ENCODE measurements at places on chromosomes 13 and 19.
A peak's percentile ranks its signal among the peaks of the same experiment; 100 is the strongest.

- DNase-seq, result no peak
Measured at GRCh38 chr19:49287141-49287770, 37.7 kb downstream of the SLC6A16 start.

DNA sequence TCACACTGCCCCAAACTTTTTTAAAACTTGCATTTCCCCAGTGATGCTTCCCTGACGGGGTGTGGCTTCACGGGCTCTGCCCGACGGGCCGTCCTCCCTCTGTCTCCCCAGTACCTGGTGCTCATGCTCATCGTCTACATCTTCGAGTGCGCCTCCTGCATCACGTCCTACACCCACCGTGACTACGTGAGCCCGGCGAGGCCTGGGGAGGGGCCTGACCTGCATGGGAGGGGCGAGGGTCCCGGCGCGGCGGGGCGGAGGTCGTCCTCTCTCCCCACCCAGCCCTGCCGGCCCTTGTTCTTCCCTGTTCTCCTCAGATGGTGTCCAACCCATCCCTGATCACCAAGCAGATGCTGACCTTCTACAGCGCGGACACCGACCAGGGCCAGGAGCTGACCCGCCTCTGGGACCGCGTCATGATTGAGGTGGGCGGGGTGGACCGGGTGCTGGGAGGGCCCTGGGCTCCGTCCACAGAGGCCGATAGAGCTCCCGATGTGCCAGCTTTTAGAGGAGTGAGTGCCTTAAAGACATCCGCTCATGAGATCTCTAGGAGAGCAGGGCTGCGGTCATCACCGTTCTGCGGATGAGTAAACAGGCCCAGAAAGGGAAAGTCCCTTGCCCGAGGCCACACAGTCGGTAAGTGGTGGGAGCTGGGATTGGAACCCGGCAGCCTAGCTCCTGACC, 6.9 kb downstream of the UPK1A start:
- peak; percentile 99 for DNase-seq

DNA sequence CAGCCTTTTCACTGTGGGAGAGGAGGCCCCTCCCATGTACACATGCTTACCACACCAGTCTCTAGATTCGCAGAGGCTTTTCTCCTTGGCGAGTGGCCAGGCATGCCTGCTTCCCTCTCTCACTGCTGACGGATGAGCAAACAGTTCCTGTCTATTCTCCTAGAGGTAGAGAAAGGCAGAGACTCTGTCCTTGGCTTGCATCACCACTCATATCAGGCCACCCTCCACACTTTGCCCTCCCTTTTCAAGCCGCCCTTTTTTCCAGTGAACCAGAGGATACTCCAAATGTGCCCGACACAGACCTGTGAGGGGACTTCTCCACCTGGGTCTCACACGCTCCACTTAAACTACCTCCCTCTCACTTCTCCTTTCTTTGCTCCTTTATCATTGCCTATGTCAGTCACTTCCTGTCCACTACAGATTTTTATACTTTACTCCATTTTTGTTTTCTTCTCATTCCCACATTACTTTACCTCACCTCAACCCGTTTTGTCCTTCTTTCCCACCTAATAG, 284.6 kb downstream of the DNAJC15 start:
- DNase-seq, result no peak

DNA sequence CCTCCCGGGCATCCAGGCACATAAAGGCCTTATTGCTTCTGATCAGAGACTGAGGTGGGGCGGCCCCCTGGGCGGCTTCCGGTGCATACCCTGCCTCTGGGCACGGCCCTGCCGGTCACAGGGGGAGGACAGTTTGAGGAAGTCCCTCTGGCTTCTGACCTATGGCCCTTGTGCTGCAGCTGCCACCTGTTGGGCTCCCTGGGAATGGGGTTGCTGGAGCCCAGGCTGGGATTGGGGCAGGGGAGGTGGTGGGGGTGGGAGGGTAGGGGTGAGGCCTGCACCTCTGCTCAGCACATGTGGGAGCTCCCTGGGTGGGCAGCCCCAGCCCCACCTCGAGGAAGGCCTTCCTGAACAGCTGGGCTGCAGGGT, 10.7 kb downstream of the ANO8 start:
- no peak for DNase-seq

DNA sequence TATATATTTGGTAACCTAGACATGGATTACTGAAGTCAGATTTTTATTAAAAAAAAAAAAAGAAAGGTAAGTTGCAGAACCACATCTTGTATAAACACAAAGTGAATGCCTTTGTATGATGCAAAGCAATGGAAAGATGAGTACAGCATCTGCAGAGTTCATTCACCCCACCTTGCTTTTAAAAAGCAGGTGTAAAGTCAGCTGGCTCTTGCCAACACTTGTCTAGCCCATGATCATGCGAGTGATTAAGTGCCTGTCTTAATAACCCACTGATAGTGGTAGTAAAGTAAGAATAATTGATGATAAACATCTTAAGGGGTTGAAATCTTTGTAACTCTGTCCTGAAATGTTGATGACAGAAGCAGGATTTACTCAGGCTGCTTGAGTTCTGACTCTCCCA, 710.4 kb downstream of the EFNB2 start:
- DNase-seq, result no peak

GRCh38 chr13:53463106-53463505, 434.5 kb downstream of the OLFM4 start:
- DNase-seq, result no peak

- DNase-seq, result peak; percentile 83
Measured at GRCh38 chr19:46513461-46514236, 18.0 kb upstream of the PNMA8B start.

DNA sequence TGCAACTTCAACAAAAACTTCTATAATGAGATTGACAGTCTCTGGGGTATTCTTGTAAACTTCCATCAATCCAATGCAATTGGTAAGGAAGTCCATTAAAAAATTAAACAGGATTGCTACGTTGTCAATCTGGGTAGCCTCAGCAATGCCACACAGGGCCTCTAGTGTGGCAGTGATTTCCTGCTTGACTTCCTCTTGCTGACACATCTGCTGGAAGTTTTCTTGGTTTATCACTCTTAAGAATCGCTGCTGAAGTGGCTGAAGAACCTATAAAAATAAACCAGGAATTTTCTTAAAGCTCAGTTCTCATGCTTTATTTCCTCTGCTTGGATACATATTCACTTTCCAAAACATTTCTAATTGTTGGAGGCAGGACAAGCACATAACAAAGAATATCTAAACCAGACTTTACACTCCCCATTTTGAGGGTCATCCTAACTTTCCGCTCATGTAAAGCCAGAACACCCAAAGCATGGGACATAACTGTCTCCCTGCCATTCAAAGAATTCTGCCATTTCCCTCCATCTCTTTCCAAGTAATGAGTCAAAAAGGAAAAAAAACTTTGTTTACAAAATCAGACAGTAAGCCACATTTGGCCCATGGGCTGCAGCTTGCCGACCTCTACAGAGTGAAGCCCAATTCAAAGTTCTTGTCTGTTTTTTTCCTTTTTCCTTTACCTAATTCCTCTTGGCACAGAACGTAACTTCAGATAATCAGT, 23.2 kb upstream of the EEF1AKMT1 start:
- DNase-seq, result no peak

DNA sequence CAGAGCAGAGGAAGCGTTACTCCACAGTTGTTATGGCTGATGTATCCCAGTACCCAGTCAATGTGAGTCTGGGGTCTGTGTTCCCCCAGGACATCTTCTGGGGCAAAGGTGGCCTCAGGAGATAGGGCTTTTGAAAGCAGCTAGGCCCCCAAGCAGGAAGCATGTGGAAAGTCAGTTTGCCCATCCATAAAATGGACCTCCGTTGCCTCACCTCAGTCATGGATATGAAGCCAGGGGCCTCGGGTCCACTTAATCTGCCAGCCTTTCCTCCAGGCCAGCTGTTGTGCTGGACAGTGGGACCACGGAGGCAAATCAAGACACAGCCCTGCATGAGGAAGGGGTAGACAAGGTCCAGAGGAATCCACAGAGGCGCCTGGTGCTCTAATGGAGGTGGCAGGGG, 3.3 kb downstream of the EPS8L1 start:
- no peak for DNase-seq

DNA sequence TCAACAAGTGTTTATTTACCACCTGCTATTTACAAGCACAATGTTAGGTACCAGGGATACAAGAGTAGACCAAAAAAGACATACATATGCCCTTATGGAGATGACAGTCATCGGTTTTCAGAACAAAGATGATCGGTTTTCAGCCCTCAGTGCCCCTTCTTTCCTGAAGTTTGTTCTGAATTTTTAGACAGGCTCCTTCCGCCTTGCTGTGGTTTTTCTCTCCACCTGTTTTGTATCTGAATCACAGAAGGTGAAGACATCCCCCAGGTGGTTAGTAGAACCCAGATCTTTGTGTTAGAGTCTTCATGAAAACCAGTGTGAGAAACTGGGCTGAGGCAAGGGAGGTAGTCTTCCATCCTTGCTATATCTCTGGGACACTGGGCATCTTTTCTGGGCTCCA, 23.5 kb downstream of the ACTL9 start:
- DNase-seq, result no peak

DNA sequence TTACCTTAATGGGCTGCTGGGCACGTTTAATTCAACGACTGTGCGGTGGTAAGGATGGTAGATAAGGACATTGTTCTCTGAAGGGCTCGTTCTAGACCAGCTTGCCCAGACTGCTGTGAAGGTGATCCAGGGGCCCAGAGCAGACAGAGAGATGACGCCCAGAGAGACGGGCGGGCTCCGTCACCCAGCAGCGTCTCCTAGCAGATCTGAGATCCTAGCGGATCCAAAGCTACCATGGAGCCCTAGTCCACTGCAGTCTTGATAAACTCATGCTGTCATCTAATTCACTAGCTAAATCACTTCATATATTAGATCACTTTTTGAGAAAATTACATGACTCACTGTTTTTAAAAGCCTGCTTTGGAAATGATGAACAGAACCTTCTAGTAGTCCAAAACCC, 21.5 kb downstream of the COL4A2 start:
- DNase-seq, result no peak

DNA sequence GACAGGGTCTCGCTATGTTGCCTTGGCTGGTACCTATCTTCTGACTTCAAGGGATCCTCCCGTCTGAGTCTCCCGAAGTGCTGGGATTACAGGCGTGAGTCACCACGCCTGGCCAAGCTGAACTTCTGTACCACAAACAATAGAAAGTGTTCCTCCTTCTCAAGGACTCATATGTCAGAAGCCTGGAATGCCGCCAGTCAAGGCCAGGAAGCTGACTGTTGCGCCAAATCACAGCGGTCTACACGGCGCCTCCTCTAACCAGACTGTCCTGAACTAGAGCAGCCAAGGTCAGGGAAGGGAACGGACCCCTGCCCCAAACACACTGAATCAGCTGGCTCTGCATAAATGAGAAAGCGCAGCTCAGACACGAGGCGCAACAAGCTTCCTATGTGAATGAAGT, 14.6 kb downstream of the RAB20 start:
- DNase-seq, result peak; percentile 81

DNA sequence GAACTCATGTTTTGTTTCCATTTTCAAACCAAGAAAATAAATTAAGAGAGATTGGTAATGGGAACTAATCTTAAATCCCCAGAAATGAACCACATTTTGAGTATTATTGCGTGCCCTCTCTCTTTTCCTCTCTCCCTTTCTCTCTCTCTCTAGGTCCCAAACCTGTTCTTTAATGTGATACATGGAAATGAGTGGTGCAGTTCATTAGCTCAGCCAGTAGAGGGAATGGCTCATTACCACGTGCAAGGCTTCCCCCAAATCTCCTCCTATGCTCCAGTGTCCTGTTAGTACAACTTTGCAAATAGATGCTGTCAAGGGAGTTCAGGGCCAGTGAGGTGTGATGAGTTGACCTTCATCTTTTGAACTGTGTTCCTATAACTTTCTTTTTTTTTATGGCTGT, 178.4 kb downstream of the FGF9 start:
- DNase-seq, result no peak

- no peak for DNase-seq
Measured at GRCh38 chr19:32219881-32220472, 125.4 kb upstream of the ZNF507 start.
